ENCODE measurements at places on chromosomes 11 and 22. TPM values are rescaled to one million over a fixed set of nuclear protein-coding genes. Genes with fewer than 3 reads are reported as not detected.

RAB39A gene
- total RNA-seq: 0.79 TPM

A4GALT gene
- 6.0 TPM for total RNA-seq

SLC37A2 gene
- total RNA-seq: 10.3 TPM

CFAP300 gene
- 4.6 TPM for total RNA-seq

FGF19 gene
- 0.49 TPM for total RNA-seq

SYT13 gene
- total RNA-seq: 0.30 TPM

TYR gene
- 4.0 TPM for total RNA-seq

LRRC55 gene
- total RNA-seq: 0.89 TPM

C1QTNF5 gene
- 14.4 TPM for total RNA-seq

PDE3B gene
- 16.1 TPM for total RNA-seq

LINC01488 gene
- not detected for total RNA-seq

TRPM5 gene
- total RNA-seq: under 0.01 TPM

CEP126 gene
- 6.1 TPM for total RNA-seq
